ENCODE measurements at places on chromosomes 11 and 22. TPM values are rescaled to one million over a fixed set of nuclear protein-coding genes. Genes with fewer than 3 reads are reported as not detected.

DNA sequence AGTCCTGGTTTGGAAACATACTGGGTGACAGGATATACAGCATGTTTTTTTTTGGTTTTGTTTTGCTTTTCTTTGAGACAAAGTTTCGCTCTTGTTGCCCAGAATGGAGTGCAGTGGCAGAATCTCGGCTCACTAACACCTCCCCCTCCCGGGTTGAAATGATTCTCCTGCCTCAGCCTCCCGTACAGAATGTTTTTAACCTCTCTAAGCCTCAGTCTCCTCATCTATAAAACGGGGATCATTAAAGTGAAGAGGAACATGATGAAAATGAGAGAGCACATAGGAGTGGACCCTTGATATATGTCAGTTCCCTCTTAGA is 28.1 kb upstream of the SCARF2 start:
- no peaks in the 10 kb centered on the region for H3K27me3 ChIP-seq
- H3K36me3 ChIP-seq, result peaks cover 3% of the 10 kb centered on the region
- DNase-seq, result no peak
- H3K4me3 ChIP-seq, result no peak overlapping the region
- H3K27ac ChIP-seq, result no peak overlapping the region
- peaks cover 17% of the 10 kb centered on the region for H3K4me1 ChIP-seq

GRCh38 chr22:45804986-45805325 is 133.3 kb downstream of the ATXN10 start:
- no peak for DNase-seq
- H3K4me1 ChIP-seq, result no peaks in the 10 kb centered on the region
- peaks cover 5% of the 10 kb centered on the region for H3K36me3 ChIP-seq

DNA sequence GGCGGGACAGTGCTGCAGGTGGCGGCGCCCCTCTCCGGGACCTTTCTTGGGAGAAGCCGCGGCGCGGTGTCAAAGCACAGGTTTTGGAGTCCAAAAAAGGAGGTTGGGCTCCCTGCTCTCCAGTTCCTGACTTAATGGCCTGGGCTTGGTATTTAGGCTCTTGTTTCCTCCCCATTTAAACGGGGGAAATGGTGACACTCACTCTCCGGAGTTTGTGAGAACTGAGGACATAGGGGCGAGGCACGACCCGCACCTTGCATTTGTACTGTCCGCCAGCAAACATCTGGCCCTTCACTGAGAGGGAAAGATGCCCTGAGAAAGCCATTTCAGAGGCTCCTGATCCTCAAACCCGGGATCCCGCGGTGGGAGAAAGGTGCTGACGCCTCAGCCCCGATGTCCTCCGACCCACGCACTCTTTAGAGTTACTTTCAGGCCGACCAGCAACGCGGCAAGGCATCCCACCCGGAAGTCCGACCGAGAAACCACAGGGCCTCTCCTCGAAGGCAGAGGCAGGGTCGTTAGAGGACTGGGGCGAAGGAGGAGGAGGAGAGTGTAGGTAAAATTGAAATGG is 2.9 kb upstream of the WDR74 start:
- H3K27ac ChIP-seq, result peak overlapping the region; percentile 98
- H3K36me3 ChIP-seq, result no peaks in the 10 kb centered on the region
- DNase-seq, result no peak
- no peaks in the 10 kb centered on the region for H3K27me3 ChIP-seq
- H3K4me3 ChIP-seq, result peak overlapping the region; percentile 68
- H3K4me1 ChIP-seq, result peaks cover 7% of the 10 kb centered on the region

GRCh38 chr11:121870206-121871045 is 245.6 kb downstream of the BLID start:
- no peak overlapping the region for H3K27ac ChIP-seq
- no peaks in the 10 kb centered on the region for H3K4me1 ChIP-seq
- H3K36me3 ChIP-seq, result no peaks in the 10 kb centered on the region
- H3K4me3 ChIP-seq, result no peak overlapping the region

The C1QTNF5 gene
- not detected for polyA plus RNA-seq

DNA sequence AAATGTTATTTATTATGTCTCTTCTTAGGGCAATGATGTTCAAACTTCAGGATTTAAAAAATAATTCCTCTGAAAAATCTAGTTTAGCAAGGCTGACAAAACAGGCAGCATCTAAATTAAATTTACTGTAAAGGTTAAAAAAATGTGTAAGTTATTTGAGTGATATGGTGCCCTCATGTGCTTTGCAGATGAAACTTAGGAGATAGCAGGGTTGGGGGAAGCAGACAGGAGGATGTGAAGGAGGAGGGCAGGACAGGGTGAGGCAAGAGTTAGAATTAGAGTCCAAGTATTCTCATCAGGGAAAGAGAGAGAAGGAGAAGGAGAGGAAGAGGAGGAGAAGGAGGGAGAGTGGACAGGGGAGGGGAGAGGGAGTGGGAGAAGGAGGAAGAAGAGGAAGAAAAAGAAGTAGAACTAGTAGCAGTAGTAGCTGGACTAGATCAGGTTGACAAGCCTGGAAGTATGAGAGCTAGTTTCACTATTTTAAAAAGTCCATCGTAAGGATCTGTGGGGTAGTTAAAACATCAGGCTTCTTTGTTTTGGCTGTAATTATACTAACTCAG is 141.2 kb upstream of the SESN3 start:
- no peak overlapping the region for H3K27ac ChIP-seq
- H3K36me3 ChIP-seq, result no peaks in the 10 kb centered on the region

GRCh38 chr11:64713781-64714363 is 9.1 kb downstream of the NRXN2 start:
- no peaks in the 10 kb centered on the region for H3K36me3 ChIP-seq
- DNase-seq, result no peak
- peaks cover 7% of the 10 kb centered on the region for H3K4me1 ChIP-seq
- H3K4me3 ChIP-seq, result no peak overlapping the region
- H3K27ac ChIP-seq, result no peak overlapping the region

The GUCY1A2 gene
- polyA plus RNA-seq, result not detected

GRCh38 chr22:23278883-23279675 is 98.8 kb downstream of the BCR start:
- no peak for DNase-seq
- no peak overlapping the region for H3K4me3 ChIP-seq
- no peaks in the 10 kb centered on the region for H3K27me3 ChIP-seq
- H3K36me3 ChIP-seq, result no peaks in the 10 kb centered on the region

DNA sequence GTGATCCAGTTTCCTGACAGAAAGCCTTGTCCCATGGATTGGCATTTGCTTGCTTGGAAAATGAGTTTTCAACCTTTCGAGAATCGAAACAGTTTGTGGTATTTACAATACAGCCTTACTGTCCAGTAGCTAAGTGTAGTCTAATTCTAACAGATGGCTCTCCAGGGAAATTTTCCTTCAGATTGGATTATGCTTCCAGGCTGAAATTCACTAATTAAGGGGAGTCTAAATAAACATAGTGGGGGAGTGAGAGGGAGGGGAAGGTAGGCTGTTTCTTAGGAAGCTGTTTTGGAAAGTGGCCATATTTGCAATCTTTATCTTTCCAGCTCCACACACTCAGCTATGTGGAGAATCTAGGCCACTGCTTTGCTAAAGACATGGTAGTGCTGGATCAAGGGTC is 81.3 kb downstream of the SYT9 start:
- H3K4me1 ChIP-seq, result no peaks in the 10 kb centered on the region
- H3K27me3 ChIP-seq, result no peaks in the 10 kb centered on the region
- H3K4me3 ChIP-seq, result no peak overlapping the region
- no peak for DNase-seq

- H3K36me3 ChIP-seq, result no peaks in the 10 kb centered on the region
- H3K27ac ChIP-seq, result peak overlapping the region; percentile 98
- H3K27me3 ChIP-seq, result no peaks in the 10 kb centered on the region
- peak overlapping the region; percentile 69 for H3K4me3 ChIP-seq
Measured at GRCh38 chr11:73158356-73159051, 16.4 kb upstream of the FCHSD2 start.

The LAYN gene
- 0.06 TPM for polyA plus RNA-seq

The OR51E2 gene
- polyA plus RNA-seq, result not detected

DNA sequence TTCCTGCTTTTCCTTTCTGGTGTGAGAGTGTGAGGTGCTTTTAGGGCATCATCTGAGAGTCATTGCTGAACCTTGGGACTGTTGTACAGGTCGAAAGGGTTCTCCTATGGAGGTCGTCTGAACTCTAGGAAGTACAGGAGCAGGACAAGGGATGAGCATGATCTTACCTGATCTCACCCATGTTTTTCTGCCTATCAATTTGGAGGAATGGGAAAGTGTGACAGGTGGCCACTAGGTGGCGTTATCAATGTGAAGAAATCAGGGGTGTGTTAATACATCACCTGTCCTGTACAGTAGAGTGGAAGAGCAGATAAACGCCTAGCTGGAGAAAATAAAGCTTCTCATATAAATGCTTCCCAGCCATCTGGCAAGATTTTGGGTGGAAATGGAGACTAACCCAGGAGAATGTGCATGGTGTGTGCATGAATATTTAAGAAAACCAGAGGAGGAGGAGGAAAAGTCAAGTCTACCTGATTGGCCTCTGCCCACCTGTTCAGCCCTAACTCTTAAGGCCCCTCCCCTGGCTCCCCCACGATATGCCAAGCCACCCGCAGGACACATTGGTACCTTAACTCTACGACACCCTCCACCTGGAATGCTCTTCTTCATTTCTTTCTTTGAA is 72.0 kb upstream of the NARS2 start:
- H3K36me3 ChIP-seq, result no peaks in the 10 kb centered on the region
- H3K27me3 ChIP-seq, result no peaks in the 10 kb centered on the region
- H3K27ac ChIP-seq, result no peak overlapping the region
- no peaks in the 10 kb centered on the region for H3K4me1 ChIP-seq
- DNase-seq, result no peak

- H3K27ac ChIP-seq, result peak overlapping the region; percentile 99
- DNase-seq, result peak; percentile 83
- peak overlapping the region; percentile 38 for H3K4me3 ChIP-seq
- peaks cover 80% of the 10 kb centered on the region for H3K4me1 ChIP-seq
Measured at GRCh38 chr11:73325036-73325981, 17.2 kb downstream of the ARHGEF17 start.

GRCh38 chr11:34495239-34495723 is 18.3 kb downstream of the ELF5 start:
- no peak overlapping the region for H3K4me3 ChIP-seq
- H3K27ac ChIP-seq, result no peak overlapping the region
- no peaks in the 10 kb centered on the region for H3K36me3 ChIP-seq

GRCh38 chr11:117523680-117524079 is 196.0 kb downstream of the CEP164 start:
- no peak overlapping the region for H3K27ac ChIP-seq
- no peaks in the 10 kb centered on the region for H3K4me1 ChIP-seq
- DNase-seq, result no peak
- no peaks in the 10 kb centered on the region for H3K27me3 ChIP-seq
- H3K36me3 ChIP-seq, result no peaks in the 10 kb centered on the region

GRCh38 chr22:36860821-36861659 is at the start of gene NCF4:
TSS of gene NCF4 (plus strand) at chr22:36861006. CDS start at chr22:36861172, 166 bp downstream.
- DNase-seq, result peak; percentile 94
- H3K36me3 ChIP-seq, result peaks cover 4% of the 10 kb centered on the region
- H3K4me3 ChIP-seq, result peak within 1 kb of the TSS; percentile 60
- H3K27me3 ChIP-seq, result no peaks in the 10 kb centered on the region
- peaks cover 68% of the 10 kb centered on the region for H3K4me1 ChIP-seq

The BUD13 gene
- 24.9 TPM for polyA plus RNA-seq

- H3K4me1 ChIP-seq, result no peaks in the 10 kb centered on the region
- H3K4me3 ChIP-seq, result no peak overlapping the region
- peaks cover 3% of the 10 kb centered on the region for H3K36me3 ChIP-seq
- no peaks in the 10 kb centered on the region for H3K27me3 ChIP-seq
- no peak overlapping the region for H3K27ac ChIP-seq
Measured at GRCh38 chr11:43410394-43410793, 51.7 kb downstream of the TTC17 start.

DNA sequence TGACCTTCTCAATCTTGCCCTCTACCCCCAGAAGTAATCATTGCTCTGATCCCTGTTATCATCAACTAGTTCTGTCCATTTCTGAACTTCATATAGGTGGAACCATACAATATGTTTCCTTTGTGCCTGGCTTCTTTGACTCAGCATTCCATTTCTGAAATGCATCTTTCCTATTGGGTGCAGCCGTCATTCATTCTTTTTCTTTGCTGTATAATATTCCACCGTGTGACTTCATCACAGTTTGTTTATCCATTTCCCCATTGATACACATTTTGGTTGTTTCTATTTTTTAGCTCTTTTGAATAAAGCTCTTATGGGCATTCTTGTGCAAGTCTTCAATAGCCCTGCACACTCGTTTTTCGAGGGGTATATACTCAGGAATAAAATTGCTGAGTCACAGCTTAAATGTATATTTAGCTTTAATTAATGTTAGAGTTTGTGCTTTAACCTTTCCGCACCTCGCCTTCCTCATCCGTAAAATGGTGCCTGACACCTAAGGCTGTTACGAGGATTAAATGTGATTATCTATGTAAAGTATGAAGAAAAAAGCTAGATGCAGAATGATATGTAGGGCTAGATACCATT is 491.6 kb downstream of the MIAT start:
- no peaks in the 10 kb centered on the region for H3K27me3 ChIP-seq
- no peak for DNase-seq
- no peak overlapping the region for H3K27ac ChIP-seq
- H3K36me3 ChIP-seq, result no peaks in the 10 kb centered on the region
- no peak overlapping the region for H3K4me3 ChIP-seq

GRCh38 chr22:28424427-28425080 is 255.1 kb downstream of the TTC28 start:
- DNase-seq, result no peak
- no peaks in the 10 kb centered on the region for H3K27me3 ChIP-seq
- no peaks in the 10 kb centered on the region for H3K36me3 ChIP-seq
- H3K27ac ChIP-seq, result no peak overlapping the region
- H3K4me1 ChIP-seq, result no peaks in the 10 kb centered on the region
- no peak overlapping the region for H3K4me3 ChIP-seq

DNA sequence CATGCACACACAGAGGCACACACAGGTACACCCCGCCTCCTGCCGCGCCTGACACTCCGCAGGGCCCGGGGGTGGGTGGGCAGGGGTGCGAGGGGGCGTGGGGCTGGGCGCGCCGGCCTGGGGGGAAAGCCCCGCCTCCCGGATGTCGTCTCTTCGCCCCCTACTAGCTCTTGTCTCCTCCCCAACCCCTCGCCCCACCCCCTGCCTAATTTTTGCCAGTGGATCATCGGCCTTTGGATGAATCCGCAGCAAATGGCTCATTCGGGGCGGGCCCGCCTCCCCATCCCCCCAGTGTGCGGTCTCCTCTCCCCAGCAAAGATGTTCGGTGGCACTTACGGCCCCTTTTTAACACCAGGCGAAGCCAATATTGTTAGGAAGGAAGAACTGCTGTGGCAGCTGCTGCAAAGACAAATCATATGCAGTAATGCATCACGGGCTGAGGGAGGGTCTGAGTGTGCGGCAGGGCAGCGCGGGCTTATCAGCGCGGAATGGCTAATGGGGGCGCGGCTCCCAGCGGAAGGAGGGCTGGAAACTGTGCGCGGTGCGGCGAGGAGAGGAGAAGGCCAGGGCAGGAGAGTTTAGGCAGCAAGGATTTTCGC is 13.4 kb upstream of the NECTIN1 start:
- H3K27me3 ChIP-seq, result no peaks in the 10 kb centered on the region
- DNase-seq, result no peak
- no peak overlapping the region for H3K4me3 ChIP-seq
- H3K4me1 ChIP-seq, result no peaks in the 10 kb centered on the region

- peaks cover 8% of the 10 kb centered on the region for H3K4me1 ChIP-seq
- peaks cover 7% of the 10 kb centered on the region for H3K36me3 ChIP-seq
- H3K4me3 ChIP-seq, result no peak overlapping the region
Measured at GRCh38 chr11:108715239-108715638, 50.4 kb downstream of the DDX10 start.
